ENCODE measurements at places on chromosomes 7 and 10.

GRCh38 chr7:28811701-28812430 is 146.3 kb downstream of the TRIL start:
- DNase-seq: no peak

GRCh38 chr7:23207021-23207420 is 25.2 kb downstream of the NUP42 start:
- no peak for DNase-seq

DNA sequence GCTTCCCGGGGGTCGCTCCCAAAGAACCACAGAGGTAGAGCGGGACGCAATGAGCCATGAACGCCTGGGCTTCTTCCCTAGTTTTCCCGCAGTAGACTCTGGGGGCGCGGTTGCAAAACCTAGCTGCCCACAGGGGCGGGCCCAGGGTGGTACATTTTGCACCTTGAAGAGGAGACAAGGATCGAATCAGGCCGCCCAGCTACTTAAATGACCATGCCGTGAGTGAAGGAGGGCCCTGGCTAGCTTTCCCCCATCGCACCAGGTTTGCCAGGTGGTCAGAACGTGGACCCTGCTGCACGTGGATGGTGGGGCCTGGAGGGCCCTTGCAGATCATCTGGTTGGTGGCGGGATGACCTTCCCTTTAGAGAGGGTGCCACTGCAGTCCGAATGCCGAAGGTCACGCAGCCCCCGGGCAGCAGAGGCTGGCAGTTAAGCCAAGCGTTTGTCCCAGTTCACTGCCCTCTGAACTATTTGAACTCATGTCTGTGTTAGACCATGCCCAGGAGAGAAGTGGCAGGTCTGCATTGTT is 604 bp upstream of the SHTN1 start:
- DNase-seq: peak; percentile 60

- no peak for DNase-seq
These were observed 17.3 kb downstream of the TPK1 start for GRCh38 chr7:144818511-144818910.

DNA sequence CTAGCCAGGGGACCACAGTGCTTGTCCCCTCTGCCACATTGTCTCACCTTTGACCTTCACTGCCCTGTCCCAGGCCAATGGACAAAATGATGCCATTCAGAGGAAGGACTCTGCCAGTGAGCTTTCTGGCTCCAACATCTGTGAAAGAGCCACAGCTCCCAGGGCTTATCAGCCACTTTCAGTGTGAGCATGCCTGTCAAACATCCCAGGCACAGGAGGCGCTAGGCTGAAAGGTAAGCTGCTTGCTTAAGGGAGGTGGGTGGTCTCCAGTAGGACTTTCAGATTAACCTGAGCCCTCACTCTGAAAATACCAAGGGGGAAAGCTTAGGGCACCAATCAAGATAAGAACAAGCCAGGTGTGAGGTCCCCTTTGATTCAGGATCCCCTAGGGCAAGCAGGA is 59.8 kb upstream of the GDF10 start:
- DNase-seq: no peak

GRCh38 chr10:50937230-50937907 is 51.9 kb upstream of the A1CF start:
- DNase-seq: no peak
